Upper lobe of left lung (tissue), 6 donors: ENCODE measurements at places on chromosomes 5 and 9.

GRCh38 chr5:181166812-181167733 is 19.7 kb downstream of the OR2V2 start:
- peaks cover 10% of the 10 kb centered on the region for H3K4me1 ChIP-seq
- H3K27me3 ChIP-seq = peaks cover 14% of the 10 kb centered on the region
- H3K27ac ChIP-seq = no peak overlapping the region
- H3K4me3 ChIP-seq = no peak overlapping the region
- no peaks in the 10 kb centered on the region for H3K36me3 ChIP-seq

- H3K27ac ChIP-seq = no peak overlapping the region
- no peaks in the 10 kb centered on the region for H3K36me3 ChIP-seq
- DNase-seq = no peak
- no peak overlapping the region for H3K4me3 ChIP-seq
- H3K4me1 ChIP-seq = peaks cover 3% of the 10 kb centered on the region
These were observed 6.9 kb upstream of the TRIO start for GRCh38 chr5:14136228-14136627.

GRCh38 chr9:18385696-18386490 is 88.1 kb upstream of the ADAMTSL1 start:
- no peaks in the 10 kb centered on the region for H3K36me3 ChIP-seq
- H3K27ac ChIP-seq = no peak overlapping the region
- no peak for DNase-seq
- no peaks in the 10 kb centered on the region for H3K27me3 ChIP-seq

- H3K4me1 ChIP-seq = no peaks in the 10 kb centered on the region
- H3K4me3 ChIP-seq = no peak overlapping the region
- H3K27me3 ChIP-seq = no peaks in the 10 kb centered on the region
- no peaks in the 10 kb centered on the region for H3K36me3 ChIP-seq
- no peak for DNase-seq
These were observed 271.1 kb downstream of the DENND1A start for GRCh38 chr9:123658792-123659191.

- H3K27me3 ChIP-seq = no peaks in the 10 kb centered on the region
- DNase-seq = no peak
- no peak overlapping the region for H3K4me3 ChIP-seq
- no peaks in the 10 kb centered on the region for H3K36me3 ChIP-seq
These were observed 33.5 kb upstream of the GRIA1 start for GRCh38 chr5:153456993-153457392.

DNA sequence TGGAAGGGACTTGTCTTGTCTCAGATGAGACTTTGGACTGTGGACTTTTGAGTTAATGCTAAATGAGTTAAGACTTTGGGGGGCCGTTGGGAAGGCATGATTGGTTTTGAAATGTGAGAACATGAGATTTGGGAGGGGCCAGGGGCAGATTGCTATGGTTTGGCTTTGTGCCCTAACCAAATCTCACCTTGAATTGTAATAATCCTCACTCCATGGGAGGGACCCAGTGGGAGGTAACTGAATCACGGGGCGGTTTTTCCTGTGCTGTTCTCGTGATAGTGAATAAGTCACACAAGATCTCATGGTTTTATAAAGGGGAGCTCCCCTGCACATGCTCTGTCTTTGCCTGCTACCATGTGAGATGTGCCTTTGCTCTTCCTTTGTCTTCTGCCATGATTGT is 72.1 kb downstream of the RAI14 start:
- H3K36me3 ChIP-seq = no peaks in the 10 kb centered on the region
- no peak overlapping the region for H3K4me3 ChIP-seq
- no peaks in the 10 kb centered on the region for H3K27me3 ChIP-seq
- no peak overlapping the region for H3K27ac ChIP-seq
- no peaks in the 10 kb centered on the region for H3K4me1 ChIP-seq

DNA sequence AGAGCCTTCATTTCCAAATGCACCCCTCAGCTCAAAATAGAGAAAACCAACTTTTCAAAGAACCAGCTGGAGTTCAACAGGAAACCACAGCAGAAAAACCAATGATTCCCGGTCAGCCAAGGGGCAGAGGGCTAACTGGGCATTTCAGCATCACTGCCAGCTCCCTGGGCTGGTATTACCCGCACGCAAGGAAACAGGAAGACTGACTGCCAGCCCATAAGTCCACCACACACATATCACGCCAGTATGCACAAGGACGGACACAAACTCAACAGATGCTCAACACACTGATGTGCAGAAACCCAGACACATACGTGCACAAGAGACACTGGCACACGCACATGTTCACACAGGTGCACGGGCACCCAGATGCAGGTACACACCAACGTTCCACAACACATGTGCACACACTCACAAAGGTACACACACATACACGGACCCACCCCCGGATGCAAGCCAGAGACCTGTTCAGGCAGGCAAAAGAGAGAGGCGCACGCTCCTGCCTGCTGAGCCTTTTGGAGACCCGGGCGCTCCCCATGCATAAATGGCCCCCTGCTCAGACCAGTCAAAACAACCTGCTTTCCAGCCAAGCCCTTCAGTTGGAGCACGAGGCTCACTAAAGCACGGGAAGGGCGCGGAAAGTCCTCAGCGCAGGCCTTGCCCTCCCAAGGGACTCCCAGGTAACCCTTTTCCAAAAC is 2.1 kb downstream of the ADAMTS2 start:
- H3K36me3 ChIP-seq = no peaks in the 10 kb centered on the region
- H3K4me1 ChIP-seq = peaks cover 15% of the 10 kb centered on the region
- no peak overlapping the region for H3K4me3 ChIP-seq
- peaks cover 11% of the 10 kb centered on the region for H3K27me3 ChIP-seq
- no peak overlapping the region for H3K27ac ChIP-seq
